ENCODE measurements at places on chromosomes 5 and 9.

DNA sequence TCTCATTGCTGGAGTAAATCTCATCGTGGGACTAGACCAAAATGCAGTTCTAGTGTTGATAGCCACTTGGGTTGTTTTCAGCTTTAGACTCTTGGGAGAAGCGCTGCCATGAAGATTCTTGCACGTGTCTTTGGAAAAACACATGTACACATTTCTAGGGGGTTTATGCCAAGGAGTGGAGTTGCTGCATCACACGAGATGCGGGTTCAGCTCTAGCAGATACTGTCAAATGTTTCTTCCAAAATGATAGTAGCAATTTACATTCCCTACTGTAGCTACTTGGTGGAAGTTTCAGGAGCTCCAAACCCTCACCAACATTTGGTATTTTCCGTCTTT lies 52.3 kb upstream of the CPLX2 start:
- no peak for DNase-seq

- DNase-seq = no peak
Observed at GRCh38 chr5:4983701-4984100, 156.4 kb upstream of the ADAMTS16 start.

GRCh38 chr5:59810041-59810440 lies 83.5 kb downstream of the PDE4D start:
- DNase-seq = peak; percentile 18

- DNase-seq = no peak
Observed at GRCh38 chr9:5876711-5877110, 14.0 kb upstream of the MLANA start.

GRCh38 chr5:174292348-174292747 lies 246.8 kb downstream of the NSG2 start:
- DNase-seq = no peak

GRCh38 chr5:102866237-102866600 lies 111.1 kb downstream of the PAM start:
- DNase-seq = no peak

DNA sequence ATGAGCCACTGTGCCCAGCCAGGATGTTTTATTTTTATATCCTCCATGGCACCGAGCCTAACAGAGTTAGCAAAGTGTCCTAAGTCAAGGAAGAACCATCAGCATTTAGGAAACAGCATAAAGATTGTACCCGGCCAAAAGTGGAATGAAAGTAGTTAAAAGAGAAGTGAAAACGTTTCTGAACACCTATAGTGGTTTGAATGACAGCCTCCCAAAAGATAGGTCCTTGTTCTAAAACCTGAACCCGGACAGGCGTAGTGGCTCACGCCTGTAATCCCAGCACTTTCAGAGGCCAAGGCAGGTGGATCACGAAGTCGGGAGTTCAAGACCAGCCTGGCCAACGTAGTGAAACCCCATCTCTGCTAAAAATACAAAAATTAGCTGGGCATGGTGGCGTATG lies 37.4 kb downstream of the ZFAND5 start:
- DNase-seq = no peak

GRCh38 chr9:76817489-76817888 lies 53.3 kb downstream of the PCA3 start:
- no peak for DNase-seq

DNA sequence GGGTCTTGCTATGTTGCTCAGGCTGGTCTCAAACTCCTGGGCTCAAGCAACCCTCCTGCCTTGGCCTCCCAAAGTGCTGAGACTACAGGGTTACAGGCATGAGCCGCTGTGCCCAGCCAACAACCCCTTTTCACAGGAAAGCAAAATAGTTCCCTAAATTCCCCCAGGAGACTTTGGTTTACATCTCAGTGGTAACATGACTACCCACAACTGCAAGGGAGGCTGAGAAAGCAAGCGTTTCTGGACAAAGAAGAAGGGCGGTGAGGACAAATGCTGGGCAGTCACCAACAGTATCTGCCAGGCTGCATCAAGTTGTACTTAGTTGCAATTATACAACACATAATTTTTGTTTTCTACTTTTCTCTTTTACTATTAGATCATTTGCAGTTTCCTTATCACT lies 7.4 kb upstream of the ADGRD2 start:
- DNase-seq = no peak

GRCh38 chr5:103774721-103775120 lies 212.1 kb upstream of the NUDT12 start:
- DNase-seq = no peak

GRCh38 chr5:110838961-110839360 lies 100.2 kb downstream of the SLC25A46 start:
- no peak for DNase-seq

DNA sequence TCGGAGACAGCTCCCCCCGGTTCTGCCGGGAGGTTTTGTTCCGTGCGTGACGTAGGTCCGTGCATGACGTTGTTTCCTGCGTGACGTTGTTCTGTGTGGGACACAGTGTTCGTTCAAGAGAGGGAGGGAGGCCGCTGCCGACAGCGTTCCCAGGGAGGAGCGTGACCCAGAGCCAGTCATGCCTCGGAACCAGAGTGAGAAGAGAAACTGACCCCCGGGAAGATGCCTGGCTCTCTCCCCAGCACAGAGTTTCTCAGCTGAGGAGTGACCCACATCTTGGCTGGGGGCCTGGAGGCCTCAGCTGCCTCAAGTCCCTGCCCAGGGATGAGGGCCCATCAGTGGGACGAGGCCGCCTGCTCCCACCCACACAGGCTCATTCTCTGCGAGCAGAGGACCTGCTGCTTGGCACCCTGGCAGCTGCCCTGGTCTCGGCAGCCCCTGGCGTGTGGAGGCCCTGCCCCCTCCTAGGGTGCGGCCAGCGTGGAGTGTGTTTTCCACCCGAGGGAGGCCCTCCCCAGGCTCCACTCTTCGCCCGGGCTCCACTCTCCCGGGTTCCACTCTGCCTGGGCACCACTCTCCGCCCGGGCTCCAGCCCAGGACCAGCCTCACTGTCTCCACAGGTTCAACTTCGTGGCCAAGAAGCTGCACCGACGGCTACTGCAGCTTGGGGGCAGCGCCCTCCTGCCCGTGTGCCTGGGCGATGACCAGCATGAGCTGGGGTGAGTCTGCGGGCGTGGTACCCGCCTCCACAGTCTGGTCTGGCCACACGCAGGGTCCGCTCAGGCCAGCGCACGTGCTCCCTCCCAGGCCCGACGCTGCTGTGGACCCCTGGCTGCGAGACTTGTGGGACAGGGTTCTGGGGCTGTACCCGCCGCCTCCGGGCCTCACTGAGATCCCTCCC lies 7.9 kb downstream of the NDOR1 start:
- DNase-seq = no peak

GRCh38 chr5:146580237-146580636 lies 64.2 kb upstream of the GPR151 start:
- no peak for DNase-seq

DNA sequence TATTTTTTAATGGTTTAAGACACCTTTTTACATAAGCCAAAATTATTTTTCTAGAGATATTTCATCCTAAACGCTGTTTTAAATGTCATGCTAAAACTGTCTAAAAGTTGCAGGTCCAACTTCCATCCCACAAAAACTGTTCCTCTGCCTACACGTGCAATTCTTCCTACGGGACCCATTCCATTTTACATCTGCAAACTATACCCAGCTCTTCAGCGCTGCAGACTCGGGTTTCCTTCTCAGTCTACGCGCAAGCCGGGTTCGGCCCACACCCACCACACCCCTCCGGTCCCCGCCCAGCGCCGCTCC lies 8.7 kb downstream of the RANBP6 start:
- no peak for DNase-seq

DNA sequence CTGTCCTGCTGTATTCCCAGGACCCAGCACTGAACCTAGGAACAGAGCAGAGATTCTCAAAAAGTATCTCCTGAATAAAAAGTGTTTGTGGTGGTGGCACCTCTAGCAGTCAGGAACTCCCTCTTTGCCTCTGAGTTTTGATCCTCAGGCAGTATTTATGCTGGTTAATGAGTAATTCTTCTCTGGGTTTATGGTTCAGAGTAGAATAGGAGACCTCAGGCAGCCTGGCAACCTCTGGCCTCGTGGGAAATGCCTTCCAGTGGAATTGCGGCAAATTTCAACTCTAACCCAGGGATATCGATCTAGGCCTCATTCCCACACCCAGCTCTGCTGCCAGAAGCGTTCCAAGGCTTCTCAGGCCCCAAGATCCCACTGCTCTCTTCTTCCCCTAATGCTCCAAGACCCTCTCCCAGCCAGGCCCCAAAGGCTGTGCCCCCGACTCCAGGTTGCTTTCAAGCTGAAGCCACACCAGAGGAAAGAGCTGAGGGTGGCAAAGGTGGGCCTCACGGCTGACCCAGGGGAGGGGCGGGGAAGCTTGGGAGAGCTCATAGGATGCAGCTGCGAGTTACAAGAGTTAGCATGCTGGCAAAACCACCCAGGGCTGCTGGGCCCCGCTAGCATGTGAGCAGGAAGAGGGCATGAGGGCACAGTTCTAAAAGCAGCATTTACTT lies 10.9 kb upstream of the HDHD3 start:
- no peak for DNase-seq

GRCh38 chr5:139654871-139655491 lies 6.8 kb downstream of the CXXC5 start:
- no peak for DNase-seq

DNA sequence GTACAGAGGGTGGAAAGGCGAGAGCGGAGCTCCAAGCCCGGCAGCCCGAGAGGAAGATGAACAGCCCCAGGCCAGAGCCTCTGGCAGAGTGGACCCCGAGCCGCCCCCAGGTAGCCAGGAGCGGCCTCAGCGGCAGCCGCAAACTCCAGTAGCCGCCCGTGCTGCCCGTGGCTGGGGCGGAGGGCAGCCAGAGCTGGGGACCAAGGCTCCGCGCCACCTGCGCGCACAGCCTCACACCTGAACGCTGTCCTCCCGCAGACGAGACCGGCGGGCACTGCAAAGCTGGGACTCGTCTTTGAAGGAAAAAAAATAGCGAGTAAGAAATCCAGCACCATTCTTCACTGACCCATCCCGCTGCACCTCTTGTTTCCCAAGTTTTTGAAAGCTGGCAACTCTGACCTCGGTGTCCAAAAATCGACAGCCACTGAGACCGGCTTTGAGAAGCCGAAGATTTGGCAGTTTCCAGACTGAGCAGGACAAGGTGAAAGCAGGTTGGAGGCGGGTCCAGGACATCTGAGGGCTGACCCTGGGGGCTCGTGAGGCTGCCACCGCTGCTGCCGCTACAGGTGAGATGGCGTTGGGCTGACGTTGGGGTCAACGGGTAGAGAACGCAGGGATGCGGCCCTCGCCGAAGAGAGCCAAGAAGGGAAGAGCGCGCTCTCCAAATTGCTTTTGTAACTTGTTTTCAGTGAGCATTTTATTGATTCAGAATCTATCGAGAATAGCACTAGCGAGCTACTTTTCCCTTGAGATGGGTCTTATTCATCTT lies at the start of gene PTGER4:
Gene PTGER4, plus strand, starts transcription at position 3 of the 769 bp plus-strand sequence. CDS start 1,079 bp downstream, outside the sequence.
- DNase-seq = no peak

GRCh38 chr9:2621722-2622460 lies at the start of gene VLDLR:
Gene VLDLR, plus strand, starts transcription at chr9:2621787. Its CDS starts 403 bp downstream, at chr9:2622190.
- DNase-seq = no peak

DNA sequence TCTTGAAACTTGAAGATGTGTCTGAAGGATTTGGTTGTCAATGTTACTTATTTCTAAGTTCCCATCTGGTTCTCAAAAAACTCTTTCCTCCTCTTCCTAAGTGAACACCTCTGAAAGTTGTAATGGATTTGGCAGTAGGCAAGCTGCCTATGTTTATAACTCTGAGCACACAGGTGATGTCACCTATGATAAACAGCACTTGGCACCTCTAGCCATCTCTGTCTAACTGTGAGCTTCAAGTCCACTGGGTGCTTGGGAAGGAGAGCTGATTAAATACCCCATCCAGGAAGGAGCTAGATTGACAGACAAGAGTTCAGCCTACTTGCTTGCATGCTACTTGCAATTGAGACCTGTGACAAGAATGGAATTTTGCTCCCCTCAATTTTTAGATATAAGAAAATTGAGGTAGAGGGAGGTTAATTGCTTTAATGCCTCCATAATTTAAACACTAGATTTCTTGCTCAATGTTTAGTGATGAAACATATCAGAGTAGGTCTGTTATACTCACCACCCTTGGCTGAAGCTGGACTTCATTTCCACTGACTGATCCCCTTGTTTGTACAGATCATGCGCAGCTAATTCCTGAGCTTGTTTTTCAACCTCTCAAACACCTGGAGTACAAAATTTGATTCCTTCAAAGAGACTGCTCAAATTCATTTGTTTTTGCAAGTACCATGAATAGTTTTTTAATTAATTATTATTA lies 49.9 kb downstream of the PDE4D start:
- no peak for DNase-seq

GRCh38 chr5:129074903-129075302 lies 19.6 kb upstream of the ISOC1 start:
- DNase-seq = no peak

GRCh38 chr9:91177081-91177480 lies 184.6 kb downstream of the AUH start:
- no peak for DNase-seq

DNA sequence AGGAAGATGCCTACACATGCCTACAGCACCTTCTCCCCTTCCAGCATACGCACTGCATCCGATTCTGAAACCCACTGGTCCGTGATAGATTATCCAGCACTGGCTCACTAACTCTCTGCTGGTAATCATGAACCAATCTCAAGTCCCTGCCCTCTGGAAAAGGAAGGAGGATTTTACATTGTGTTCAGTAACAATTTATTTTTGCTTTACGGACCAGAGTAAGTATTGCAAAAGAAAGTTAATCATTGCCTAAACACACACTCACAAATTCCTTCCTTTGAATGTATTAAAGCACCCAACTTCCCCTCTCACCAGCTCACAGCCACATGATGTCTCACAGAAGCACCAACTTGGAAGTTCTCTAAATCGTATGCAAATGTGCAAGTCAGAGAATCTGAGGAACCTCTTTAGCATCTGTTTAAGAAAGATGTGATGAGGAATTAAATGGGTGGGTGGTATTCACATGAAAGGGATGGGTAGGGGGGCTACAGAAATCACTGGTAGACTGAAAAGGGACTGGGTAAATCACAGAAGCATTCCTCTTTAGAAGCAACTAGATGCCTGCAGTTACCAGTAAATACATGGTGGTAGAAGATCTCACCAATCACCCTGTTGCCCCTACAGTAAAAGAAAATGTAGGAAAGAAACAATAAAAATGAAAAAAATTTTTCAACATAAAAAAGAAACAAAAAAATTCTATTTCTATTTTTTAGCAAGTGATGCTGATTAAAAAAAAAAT lies 8.4 kb downstream of the GNAQ start:
- DNase-seq = no peak

DNA sequence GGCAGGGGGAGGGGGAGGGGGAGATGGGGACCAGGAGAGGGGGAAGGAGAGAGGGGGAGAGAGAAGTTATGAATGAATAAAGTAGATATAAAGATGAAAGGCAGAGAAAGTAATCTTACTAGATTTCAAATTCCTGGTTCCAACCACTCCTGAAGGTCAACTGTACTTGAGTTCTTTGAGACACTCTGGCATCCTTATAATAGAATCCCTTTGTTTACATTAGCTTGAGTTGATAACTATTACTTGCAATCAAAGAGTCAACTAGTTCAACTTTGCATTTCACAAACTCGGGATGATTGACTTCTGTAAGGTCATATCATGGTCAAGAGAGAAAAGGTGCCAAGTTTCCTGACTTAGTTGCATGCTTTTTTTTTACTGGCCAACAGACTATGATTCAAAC lies 42.2 kb downstream of the BAAT start:
- DNase-seq = no peak
